ENCODE measurements at places on chromosomes 16 and 17.
A peak's percentile ranks its signal among the peaks of the same experiment; 100 is the strongest.

DNA sequence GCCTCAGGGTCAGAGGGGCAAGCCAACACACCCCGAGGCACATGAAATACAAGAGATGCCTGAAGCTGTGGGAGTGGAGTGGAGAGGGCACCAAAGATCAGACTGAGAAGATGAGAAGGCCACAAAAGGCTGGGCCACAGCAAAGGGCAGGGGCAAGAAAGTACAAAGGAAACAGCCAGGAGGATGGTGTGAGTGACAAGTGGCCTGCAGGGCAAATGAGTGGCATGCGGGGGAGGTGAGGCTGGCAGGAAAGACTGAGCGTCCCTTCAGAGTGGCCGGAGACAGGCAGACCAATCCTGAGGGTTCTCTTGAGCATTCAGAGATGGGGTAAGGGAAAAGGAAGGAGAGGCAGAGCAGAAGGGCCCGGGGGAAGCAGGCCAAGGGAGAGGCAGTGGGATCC is 23.2 kb downstream of the HSD11B2 start:
- no peak for DNase-seq

DNA sequence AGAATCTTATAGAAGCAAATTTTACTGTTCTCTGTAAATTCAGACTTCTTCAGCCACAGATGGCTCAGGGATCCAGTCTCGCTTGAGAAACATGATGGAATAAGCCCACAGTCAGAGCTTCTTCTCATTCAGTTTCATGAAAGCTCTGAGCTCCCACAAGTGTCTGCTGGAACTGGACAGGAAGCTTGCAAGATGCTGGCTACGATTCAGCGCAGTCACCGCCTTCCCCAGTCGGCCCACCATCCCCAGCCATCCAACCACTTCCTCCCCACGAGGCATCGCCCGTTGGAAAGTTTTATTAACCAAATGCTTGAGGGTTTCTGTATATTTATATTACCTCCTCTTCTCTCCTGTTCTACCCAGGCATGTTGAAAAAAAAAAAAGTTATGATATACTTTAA is 171.7 kb downstream of the ZFHX3 start:
- DNase-seq = no peak

DNA sequence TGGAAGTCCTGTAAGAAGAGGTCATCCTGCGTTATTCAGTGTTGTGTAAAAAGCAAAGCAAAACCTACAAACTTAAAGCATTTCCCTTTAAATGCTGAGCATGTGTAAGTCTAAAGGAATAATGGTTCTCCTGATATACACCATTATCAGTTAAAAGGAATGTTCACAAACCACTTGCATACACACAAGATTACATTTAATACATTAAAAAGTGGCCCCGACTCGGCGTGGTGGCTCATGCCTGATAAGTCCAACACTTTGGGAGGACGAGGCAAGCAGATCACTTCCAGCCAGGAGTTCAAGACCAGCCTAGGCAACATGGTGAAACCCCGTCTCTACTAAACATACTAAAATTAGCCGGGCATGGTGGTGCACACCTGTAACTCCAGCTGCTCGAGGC is 30.5 kb downstream of the CPPED1 start:
- DNase-seq = no peak

DNA sequence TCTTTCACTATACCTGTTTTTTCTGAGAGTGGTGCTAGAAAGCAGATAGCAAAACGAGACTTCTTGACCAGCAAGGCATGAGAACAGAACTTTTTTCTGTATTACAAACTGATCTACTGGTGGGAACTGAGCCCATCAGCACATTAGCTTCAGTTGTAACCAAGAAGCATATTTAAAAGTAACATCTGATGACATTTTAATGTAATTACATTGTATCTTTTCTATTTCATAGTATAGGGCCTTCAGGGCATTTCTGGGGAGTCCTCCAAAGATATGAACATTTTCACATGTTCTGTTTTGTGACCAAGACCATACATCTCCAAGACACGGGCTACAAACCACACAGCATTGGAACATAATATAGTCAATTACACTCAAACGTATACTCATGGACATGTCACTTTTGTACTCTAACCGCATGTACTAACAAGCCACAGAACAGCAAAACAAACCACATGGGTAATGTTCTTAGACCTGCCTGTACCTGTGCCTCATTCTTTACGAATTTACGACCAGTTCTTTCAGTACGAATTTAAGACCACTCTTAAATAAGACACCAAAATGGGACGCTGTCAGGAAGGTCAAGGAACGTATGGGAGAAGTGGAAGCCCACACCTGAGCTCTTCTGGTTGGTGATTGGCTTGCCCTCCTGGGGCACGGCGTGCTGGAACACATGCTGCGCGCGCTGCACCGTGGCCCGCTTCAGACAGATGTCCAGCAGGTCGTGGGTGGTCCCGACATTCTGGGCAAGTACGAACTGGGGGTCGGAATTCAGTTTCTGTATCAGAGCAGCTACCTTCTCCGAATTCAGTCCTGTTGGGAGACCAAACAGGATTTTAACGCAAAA is 825 bp downstream of the BLMH start:
- peak; percentile 71 for DNase-seq

GRCh38 chr17:48442819-48443218 is 12.8 kb upstream of the SKAP1 start:
- DNase-seq = no peak

DNA sequence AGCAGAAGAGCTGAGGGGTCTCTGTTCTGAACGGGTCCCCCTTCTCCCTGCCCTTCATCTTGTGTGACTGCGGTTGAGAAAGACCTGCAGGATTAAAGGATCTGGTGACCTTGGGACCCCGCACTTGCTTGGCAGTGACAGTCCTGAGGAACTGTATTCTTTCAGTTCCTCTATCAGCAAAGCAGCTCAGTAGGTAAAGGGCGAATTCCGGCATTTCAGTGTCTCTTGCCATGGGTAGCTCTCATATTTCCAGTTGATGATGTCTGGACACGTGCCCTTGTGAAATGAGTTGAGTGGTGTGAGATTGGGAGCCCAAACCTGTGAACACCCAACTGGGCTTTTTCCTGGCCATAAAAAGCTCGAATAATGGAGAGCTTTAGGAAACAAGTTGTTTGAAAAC is 135.7 kb downstream of the PRKCA start:
- no peak for DNase-seq

DNA sequence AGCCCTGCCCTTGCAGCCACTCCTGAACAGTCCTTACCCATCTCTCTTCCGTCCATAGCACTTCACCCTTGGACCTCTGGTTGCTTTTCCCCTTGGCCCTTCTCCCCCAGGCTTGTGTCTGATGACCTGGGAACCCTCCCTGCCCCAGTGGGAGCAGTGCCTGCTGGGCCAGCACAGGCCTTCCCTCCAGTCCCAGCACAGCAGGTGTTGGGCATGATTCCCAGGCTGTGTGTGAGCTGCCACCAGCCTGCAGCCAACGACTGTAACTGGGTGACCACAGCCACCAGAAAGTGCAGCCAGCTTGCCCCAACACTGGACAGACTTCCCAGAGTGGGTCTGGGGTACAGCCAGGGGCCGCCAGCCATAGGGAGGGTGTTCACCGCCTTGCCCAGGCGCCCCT is 30.0 kb downstream of the CRAMP1 start:
- DNase-seq = no peak

DNA sequence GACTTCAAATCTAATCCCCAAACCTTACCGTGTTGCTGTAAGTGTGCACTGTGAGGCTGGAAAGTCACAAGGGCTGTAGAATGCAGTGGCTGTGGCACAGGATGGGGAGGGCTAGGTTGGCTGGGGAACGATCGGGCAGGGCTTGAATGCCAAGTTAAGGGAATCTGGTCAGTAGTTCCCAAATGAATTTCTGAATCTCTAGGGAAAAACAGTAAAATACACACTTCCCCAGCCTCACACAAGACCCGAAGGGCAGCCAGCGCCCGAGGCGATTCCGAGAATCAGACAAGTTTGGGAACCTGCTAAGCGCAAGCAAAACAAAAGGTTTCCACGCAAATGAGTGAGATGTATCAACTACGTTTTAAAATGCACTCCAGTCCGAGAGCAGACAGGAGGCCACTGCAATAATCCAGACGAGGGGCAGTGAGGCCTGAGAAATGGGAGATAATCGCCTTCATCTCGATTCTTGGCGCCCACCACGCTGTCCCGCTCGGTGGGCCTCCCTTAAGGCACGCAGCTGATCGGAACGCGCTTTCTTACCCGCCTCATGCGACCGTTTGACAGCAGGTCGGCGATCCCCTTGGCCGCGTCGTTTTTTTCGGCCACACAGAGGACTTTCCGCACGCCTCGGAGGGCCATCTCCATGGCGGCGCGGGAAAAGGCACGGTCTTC is 599 bp downstream of the TOP3A start:
- no peak for DNase-seq

- DNase-seq = no peak
These were observed 2.4 kb downstream of the CACNB1 start for GRCh38 chr17:39194985-39195524.

DNA sequence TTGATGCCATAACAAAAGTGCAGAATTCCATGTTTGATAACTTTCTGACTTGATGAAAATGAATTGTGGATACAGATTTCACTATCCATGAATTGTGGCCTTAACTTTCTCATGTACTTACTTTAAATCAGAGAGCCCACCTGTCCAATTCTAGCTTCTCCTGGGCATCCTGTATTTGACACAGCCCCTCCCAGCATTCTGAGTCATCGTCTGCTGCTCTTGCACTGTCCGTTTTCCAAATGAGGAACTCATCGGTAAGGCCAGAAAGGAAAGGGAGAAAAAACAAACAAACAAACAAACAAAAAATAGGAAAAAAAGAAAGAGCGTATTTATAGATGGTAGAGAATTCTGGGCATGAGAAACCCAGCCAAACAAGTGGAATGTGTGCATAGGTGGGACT is 361.6 kb downstream of the WWOX start:
- DNase-seq = no peak

- DNase-seq = no peak
These were observed 167.3 kb upstream of the CDH5 start for GRCh38 chr16:66199189-66199588.

DNA sequence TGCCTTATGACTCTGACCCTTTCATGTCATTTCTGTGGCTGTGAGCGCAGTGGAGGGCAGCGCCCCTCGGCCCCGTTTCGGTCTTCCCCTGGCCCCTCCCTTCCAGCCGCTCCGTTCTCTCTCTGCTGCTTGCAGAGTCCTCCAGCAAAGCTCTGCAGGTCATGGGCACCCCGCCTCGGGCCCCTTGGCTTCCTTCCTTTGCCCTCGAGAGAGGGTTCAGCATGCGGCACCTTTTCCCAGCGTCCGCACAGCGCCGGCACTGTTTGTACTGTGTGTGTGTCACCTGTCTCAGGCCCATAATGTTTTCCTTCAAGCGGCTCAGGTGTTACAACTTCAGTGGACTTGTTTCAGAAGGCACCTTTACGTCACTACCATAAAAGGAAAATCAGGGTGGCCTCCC is 98.5 kb downstream of the RAP1GAP2 start:
- no peak for DNase-seq

GRCh38 chr17:79923974-79924638 is 84.9 kb upstream of the CBX4 start:
- DNase-seq = peak; percentile 4
